ENCODE measurements at places on chromosomes 4 and X.

- DNase-seq: no peak
Observed at GRCh38 chr4:142427456-142427855, 418.6 kb downstream of the INPP4B start.

GRCh38 chr4:182748283-182748682 is 168.9 kb downstream of the DCTD start:
- no peak for DNase-seq

GRCh38 chr4:56130606-56131155 is 181.9 kb downstream of the CEP135 start:
- no peak for DNase-seq

- no peak for DNase-seq
Observed at GRCh38 chr4:182807346-182807745, 109.8 kb downstream of the DCTD start.

GRCh38 chr4:152156442-152156841 is 379.4 kb downstream of the FBXW7 start:
- DNase-seq: no peak

- no peak for DNase-seq
Observed at GRCh38 chr4:185713272-185713671, 98.7 kb downstream of the SORBS2 start.

GRCh38 chr4:95358421-95358820 is 190.4 kb downstream of the UNC5C start:
- DNase-seq: no peak

DNA sequence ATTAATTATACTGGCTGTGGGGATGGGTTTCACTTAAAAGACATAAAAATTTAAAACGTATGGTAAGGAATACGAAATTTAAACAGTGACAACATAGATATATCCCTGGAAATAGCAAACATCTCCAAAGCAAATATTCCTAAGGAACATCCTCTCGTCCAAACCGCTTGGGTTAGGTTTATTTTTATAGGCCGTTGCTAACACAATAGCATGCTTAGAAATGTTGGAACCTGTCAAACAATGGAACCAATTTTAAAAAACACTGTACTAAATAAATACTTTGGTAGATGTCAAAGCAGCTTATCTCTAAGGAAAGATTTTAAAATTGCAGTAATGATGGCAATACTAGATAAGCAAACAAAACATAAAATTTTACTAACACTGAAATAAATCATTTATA is 45.4 kb downstream of the SEC24D start:
- no peak for DNase-seq

GRCh38 chr4:184275766-184276165 is 58.1 kb upstream of the ENPP6 start:
- no peak for DNase-seq

Measured in stimulated activated CD8-positive, alpha-beta memory T cell treated with anti-CD3 and anti-CD28 coated beads, Interleukin-7, amount 100 ng/mL, for 1 hour (primary cell).